ENCODE measurements at places on chromosomes 2 and 18. TPM values are rescaled to one million over a fixed set of nuclear protein-coding genes. Genes with fewer than 3 reads are reported as not detected.

GPR75 gene
- 2.8 TPM for total RNA-seq

- DNase-seq: peak; percentile 71
- no peaks in the 10 kb centered on the region for H3K36me3 ChIP-seq
- no peak overlapping the region for H3K4me3 ChIP-seq
- no peaks in the 10 kb centered on the region for H3K27me3 ChIP-seq
- H3K27ac ChIP-seq: no peak overlapping the region
- no peaks in the 10 kb centered on the region for H3K4me1 ChIP-seq
Observed at GRCh38 chr18:5455674-5456073, 88.1 kb downstream of the EPB41L3 start.

MTERF4 gene
- 50.1 TPM for total RNA-seq

RIT2 gene
- not detected for total RNA-seq

- no peaks in the 10 kb centered on the region for H3K36me3 ChIP-seq
- no peak overlapping the region for H3K4me3 ChIP-seq
- no peaks in the 10 kb centered on the region for H3K27me3 ChIP-seq
- peaks cover 3% of the 10 kb centered on the region for H3K4me1 ChIP-seq
- no peak overlapping the region for H3K27ac ChIP-seq
Observed at GRCh38 chr2:83251321-83251872, 1207.7 kb downstream of the SUCLG1 start.

GRCh38 chr2:47666332-47666731 lies 116.6 kb upstream of the MSH6 start:
- H3K4me1 ChIP-seq: no peaks in the 10 kb centered on the region
- H3K27ac ChIP-seq: no peak overlapping the region
- H3K36me3 ChIP-seq: no peaks in the 10 kb centered on the region
- no peak overlapping the region for H3K4me3 ChIP-seq
- H3K27me3 ChIP-seq: no peaks in the 10 kb centered on the region

DNA sequence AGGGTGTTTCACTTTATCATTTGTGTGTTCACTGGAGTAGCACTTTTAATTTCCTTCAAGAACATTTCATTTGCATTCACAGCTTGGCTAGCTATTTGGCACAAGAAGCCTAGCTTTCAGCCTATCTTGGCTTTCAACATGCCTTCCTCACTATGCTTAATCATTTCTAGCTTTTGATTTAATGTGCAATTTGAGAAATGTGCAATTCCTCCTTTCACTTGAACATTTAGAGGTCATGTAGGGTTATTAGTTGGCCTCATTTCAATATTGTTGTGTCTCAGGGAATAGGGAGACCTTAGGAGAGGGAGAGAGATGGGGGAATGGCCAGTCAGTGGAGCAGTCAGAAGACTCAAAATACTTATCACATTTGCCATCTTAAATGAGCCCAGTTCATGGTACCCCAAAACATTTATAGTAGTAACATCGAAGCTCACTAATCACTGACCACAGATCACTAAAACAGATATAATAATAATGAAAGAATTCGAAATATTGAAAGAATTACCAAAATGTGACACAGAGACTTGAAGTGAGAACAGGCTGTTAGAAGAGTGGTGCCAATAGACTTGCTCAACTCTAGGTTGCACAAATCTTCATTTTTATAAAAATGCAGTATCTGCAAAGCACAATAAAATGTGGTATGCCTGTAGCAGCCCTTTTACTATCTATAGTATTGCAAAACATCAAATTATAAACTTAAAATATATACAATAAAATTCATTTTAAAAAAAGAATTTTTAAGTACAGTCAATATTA lies 561.2 kb downstream of the METTL4 start:
- no peaks in the 10 kb centered on the region for H3K27me3 ChIP-seq
- H3K4me3 ChIP-seq: no peak overlapping the region
- no peaks in the 10 kb centered on the region for H3K36me3 ChIP-seq
- H3K4me1 ChIP-seq: no peaks in the 10 kb centered on the region
- no peak for DNase-seq

DNA sequence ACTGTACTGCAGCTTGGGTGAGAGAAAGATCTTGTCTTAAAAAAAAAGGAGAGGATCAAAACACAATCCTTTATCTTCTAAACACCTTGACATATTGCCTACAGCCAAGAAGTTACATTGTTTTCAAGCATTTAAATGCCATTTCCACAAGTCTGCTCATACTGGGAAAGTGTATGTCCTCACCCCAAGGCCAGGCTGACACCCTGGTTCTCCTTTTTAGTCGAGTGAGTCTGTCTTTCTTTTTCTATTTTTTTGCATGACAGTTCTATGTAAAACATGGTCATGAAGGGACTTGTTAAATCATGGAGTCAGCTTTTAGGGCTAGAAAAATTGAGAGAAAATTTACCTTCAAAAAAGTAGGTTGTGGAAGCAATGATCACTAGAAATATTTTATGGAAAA lies 233.3 kb downstream of the FAM210A start:
- no peak for DNase-seq
- H3K27me3 ChIP-seq: no peaks in the 10 kb centered on the region
- no peak overlapping the region for H3K27ac ChIP-seq
- H3K4me3 ChIP-seq: no peak overlapping the region

DNA sequence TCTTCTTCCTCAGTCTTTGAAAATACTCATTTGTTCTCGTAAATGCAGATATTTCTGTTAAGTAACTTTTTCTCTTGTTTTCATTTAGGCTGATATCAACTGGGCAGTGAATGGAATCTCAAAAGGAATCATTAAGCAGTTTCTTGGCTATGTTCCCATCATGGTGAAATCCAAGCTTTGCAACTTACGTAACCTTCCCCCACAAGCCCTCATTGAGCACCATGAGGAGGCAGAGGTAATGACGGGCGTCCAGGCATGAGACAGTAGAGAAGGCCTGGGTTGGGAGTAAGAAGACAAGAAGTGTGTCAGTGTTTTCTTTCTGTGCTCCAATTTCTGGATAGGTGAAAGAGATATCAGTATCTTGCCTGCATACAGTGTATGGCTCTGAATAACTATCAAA lies 5.1 kb downstream of the POLR1B start:
- no peak overlapping the region for H3K27ac ChIP-seq
- H3K4me3 ChIP-seq: no peak overlapping the region
- peaks cover 28% of the 10 kb centered on the region for H3K36me3 ChIP-seq

All from lung (tissue), 17 donors.